ENCODE measurements at places on chromosomes 11 and 22.

DNA sequence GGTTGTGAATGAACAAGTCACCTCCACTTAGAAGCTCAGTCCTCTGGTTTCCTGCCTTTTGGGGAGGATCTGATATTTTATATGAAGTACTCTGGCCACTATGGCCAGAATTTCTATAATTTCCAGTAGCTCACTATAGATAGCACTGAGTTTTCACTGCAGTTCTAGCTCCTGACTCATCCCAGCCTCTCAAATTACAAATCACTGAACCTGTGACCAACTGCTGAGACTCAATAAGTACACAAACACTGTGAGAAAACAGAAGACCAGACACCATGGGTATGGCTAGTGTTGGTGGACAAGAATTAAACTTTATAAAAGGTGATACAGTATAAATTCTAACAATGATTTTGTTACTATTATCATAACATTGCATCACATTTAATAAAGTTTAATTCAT lies 47.1 kb upstream of the UCP3 start:
- no peak for DNase-seq

DNA sequence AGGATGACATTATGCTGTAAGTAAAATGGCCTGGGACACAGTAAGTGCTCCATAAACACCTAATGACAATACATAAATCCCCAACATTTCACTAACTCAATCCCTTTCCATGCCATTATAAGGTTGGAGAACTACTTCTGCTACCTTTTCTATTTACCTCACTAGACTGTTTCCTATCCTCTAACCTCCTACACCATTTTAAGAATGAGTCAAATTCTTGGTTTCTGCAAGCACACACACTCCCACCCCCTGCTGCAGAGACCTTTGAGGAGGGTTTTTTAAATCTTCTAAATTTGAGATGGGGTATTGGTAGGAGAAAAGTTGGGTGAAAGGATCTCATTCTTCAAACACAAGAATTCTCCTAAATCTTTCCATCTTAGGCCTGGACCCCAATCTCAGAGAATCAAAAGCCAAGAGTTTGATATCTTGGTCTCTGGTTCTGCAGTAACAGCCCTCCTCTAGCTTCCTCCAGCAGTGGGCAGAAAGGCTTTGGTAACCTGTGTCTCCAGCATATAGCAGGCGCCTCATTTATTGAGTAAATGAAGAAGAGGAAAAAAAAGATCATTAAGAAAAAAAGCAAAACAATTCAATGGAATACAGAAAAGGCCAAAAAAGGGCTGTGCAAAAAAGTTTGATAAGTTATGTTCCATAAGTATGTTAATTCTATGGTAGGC lies 42.3 kb downstream of the SYTL2 start:
- DNase-seq: no peak

DNA sequence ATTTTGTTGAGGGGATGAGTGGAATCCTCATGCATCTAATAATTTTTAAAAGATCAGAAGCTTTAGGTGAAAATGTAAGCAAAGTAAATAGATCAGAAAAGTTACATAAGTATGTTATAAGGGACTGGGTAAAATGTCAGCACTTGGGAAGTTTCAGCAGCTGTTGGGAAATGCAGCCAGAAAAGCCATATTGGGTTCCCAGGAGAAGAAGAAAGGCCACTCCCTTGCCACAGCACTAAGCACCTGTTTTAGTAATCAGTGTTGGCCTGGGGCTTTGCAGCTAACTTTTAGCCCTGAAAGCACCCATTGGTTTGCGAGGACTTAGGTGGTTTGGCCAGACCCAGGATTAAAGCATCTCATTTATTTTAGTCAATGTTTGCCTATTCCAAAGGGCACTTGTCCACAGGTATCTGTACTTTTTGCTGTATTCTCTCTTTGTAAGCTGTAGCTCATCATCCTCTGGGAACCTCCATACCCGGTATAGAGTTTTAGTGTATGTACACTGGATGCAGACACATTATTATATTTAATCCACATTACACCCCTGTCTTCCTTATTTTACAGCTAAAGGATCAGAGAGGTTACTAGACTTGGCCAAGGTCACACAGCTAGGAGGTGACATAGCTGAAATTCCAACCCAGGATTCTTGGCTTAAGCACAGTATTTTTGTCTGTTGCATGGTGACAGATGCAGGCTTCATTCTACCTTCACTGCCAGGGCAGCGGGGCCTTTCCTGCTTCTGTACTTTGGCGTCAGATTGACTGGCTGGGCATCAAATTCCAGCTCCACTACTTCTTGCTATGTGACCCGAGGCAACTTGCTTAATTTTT lies 127.7 kb upstream of the SESN3 start:
- DNase-seq: no peak

- no peak for DNase-seq
Observed at GRCh38 chr11:85946221-85946620, 91.0 kb downstream of the CCDC83 start.

DNA sequence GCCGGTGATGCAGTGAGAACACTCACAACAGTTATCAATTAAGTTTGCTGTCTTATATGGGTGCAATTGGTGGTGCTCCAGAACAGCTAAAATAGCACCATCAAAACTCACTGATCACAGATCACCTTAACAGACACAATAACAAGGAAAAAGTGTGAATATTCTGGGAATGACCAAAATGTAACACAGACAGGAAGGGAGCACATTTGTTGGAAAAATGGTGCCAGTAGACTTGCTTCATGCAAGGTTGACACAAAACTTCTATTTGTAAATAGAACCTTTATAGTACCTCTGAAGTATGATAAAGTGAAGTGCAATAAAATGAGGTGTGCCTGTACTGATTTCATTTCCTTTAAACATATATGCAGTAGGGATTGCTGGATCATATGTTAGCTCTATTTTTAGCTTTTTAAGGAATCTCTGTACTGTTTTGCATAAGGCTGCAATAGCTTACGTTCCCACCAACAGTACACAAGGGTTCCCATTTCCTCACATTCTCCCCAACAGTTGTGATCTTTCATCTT lies 56.7 kb upstream of the GLYATL1B start:
- DNase-seq: no peak

- peak; percentile 67 for DNase-seq
Observed at GRCh38 chr11:17598700-17599459, 51.8 kb downstream of the OTOG start.

DNA sequence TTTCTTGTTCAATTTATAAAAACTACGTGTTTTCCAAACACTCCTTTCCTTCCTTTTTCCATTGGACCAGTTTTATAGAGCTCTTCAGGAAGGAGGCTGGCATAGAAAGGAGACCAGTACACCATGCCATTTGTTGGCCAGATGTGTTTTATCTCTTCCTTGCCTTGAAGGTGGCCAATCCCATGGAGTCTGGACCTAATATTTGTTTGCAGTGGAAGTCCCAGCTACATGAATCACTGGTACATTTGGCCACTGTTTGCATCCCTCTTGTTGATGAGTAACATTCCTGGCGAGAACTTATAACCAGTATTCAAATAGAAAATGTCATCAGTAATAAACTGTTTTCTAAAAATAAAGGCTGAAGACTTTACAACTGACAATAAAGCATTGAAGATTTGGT lies 110.2 kb downstream of the ANO3 start:
- no peak for DNase-seq
